Common myeloid progenitor, CD34-positive (primary cell): ENCODE measurements at places on chromosomes 12 and 14.

DNA sequence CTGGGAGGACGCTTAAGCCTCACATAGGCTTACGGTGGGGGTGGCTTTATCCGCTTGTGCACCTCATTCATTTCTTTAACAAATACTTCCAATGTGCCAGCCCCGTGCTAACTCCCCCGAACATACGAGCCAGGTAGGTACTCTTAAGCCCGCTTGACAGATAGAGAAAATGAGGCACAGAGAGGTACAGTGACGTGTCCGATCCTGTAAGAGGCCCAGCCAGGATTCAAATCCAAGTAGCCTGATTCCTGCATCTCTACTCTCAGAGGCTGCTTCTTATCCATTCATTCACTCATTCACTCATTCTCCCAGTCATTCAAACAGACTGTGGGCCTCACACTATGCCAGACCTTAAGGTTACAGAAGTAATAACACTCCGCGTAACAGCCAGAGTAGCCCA lies 477 bp downstream of the OAS3 start:
- no peak overlapping the region for H3K27ac ChIP-seq
- peaks cover 6% of the 10 kb centered on the region for H3K36me3 ChIP-seq
- DNase-seq = no peak
- H3K4me1 ChIP-seq = peaks cover 24% of the 10 kb centered on the region

- no peaks in the 10 kb centered on the region for H3K36me3 ChIP-seq
- no peaks in the 10 kb centered on the region for H3K4me1 ChIP-seq
- no peak for DNase-seq
- H3K4me3 ChIP-seq = no peak overlapping the region
- H3K27ac ChIP-seq = no peak overlapping the region
- no peaks in the 10 kb centered on the region for H3K27me3 ChIP-seq
Measured at GRCh38 chr12:80777587-80777986, 60.9 kb downstream of the MYF5 start.

DNA sequence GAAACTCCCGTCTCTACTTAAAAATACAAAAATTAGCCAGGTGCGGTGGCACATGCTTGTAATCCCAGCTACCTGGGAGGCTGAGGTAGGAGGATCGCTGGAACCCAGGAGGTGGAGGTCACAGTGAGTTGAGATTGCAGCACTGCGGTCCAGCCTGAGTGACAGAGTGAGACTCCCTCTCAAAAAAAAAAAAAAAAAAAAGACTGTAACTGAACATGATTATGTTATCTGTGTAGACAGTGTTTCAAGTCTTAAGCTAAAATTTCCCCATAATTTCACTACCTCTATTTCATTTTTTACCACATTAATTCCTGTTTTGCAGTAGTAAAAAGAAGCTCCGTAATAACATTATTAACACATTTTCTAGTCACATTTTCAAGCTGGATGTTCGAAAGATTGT lies 5.4 kb downstream of the PLBD1 start:
- no peak overlapping the region for H3K4me3 ChIP-seq
- no peak overlapping the region for H3K27ac ChIP-seq
- peaks cover 14% of the 10 kb centered on the region for H3K4me1 ChIP-seq
- H3K36me3 ChIP-seq = no peaks in the 10 kb centered on the region
- peaks cover 7% of the 10 kb centered on the region for H3K27me3 ChIP-seq
- DNase-seq = no peak

- peaks cover 27% of the 10 kb centered on the region for H3K27me3 ChIP-seq
- DNase-seq = no peak
- no peaks in the 10 kb centered on the region for H3K36me3 ChIP-seq
- H3K27ac ChIP-seq = no peak overlapping the region
Measured at GRCh38 chr14:41615011-41615595, 8.4 kb downstream of the LRFN5 start.

GRCh38 chr12:3207858-3208257 lies 130.7 kb downstream of the TSPAN9 start:
- H3K36me3 ChIP-seq = no peaks in the 10 kb centered on the region
- peak; percentile 55 for DNase-seq
- no peak overlapping the region for H3K27ac ChIP-seq
- no peak overlapping the region for H3K4me3 ChIP-seq
- peaks cover 25% of the 10 kb centered on the region for H3K27me3 ChIP-seq
- H3K4me1 ChIP-seq = peaks cover 8% of the 10 kb centered on the region

DNA sequence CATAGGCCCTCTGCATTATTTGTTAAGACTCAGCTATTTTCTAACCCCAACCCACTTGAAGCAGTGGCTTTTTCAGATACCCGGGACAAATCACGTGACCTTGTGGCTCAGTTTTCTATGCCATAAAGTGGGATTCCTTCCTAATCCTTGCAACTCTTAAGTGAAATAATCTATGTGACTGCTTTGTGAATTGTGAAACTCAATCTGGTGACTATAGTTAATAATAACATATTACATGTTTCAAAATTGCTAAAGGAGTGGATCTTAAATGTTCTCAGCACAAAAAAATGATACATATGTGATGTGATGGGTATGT lies 17.3 kb downstream of the EML1 start:
- H3K36me3 ChIP-seq = no peaks in the 10 kb centered on the region
- H3K4me3 ChIP-seq = no peak overlapping the region
- H3K4me1 ChIP-seq = no peaks in the 10 kb centered on the region
- no peak overlapping the region for H3K27ac ChIP-seq
- no peak for DNase-seq
- peaks cover 94% of the 10 kb centered on the region for H3K27me3 ChIP-seq

DNA sequence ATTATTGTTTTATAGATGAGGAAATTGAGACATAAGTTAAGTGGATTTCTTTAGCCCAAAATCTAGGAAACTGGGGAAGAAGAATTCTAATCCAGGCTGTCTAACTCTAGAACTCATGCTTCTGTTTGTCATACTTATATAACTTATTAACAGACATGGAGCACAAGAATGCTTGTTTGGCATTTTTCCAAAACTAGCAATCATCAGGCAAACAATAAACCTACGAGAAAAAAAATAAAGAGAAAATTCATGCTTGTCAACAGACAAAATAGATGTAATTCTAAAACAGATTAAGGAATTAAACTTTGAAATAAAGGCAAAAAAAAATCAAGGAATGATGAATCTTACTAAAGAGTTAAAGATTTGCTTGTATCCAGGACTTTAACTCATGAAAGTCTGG lies 103.1 kb downstream of the METTL25 start:
- H3K4me1 ChIP-seq = no peaks in the 10 kb centered on the region
- no peak for DNase-seq
- H3K27ac ChIP-seq = no peak overlapping the region
- no peaks in the 10 kb centered on the region for H3K36me3 ChIP-seq
- no peaks in the 10 kb centered on the region for H3K27me3 ChIP-seq

- no peak overlapping the region for H3K27ac ChIP-seq
- H3K36me3 ChIP-seq = no peaks in the 10 kb centered on the region
- no peaks in the 10 kb centered on the region for H3K4me1 ChIP-seq
Measured at GRCh38 chr12:113130457-113131135, 5.0 kb downstream of the RASAL1 start.

DNA sequence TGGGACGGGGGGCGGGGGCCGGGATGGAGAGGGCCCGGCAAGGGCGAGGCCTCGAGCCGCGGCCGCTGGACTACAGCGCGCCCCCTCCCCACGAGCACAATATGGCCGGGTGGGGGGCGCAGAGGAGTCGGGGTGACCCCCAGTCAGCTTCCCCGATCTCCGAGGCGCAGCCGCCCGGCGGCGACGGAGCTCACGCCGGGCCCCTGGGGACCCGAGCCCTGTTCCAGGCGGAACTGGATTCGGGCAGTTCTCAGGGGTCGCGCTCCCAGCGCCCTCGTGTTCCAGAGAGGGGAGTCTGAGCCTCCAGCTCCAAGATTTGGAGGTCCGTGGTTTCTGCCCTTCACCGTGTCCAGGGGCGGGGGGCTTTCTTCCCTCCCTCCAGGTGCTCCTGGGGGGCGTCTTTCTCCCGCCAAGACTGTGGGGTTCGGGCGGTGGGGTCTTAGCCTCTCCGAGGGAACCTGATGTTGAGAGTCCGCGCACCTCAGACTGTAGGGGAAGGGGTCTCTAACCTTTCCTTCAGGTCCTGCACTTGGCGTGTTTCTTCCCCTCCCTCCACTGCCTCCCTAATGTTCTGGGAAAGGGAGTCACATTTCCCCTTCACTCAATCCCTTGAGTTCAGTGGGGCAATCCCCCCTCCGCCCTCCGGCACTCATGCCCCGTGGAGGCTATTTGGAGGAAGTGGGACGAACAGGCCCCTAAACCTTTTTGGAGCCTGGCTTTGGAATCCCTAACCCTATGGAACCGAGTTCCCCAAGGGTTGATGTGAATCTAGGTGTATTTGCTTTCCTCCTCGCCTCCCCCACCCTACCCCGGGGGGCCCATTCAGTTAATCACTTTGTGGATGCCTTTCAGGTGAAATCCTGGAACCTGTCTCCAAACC lies 584 bp downstream of the ACVR1B start:
- H3K4me3 ChIP-seq = peak overlapping the region; percentile 67
- H3K27me3 ChIP-seq = peaks cover 3% of the 10 kb centered on the region
- DNase-seq = peak; percentile 46
- peak overlapping the region; percentile 72 for H3K27ac ChIP-seq
- no peaks in the 10 kb centered on the region for H3K36me3 ChIP-seq
- H3K4me1 ChIP-seq = peaks cover 28% of the 10 kb centered on the region

GRCh38 chr14:71591929-71592328 lies 340.3 kb upstream of the RGS6 start:
- H3K4me3 ChIP-seq = no peak overlapping the region
- peak; percentile 54 for DNase-seq
- H3K27ac ChIP-seq = no peak overlapping the region
- H3K4me1 ChIP-seq = peaks cover 6% of the 10 kb centered on the region
- peaks cover 69% of the 10 kb centered on the region for H3K27me3 ChIP-seq

DNA sequence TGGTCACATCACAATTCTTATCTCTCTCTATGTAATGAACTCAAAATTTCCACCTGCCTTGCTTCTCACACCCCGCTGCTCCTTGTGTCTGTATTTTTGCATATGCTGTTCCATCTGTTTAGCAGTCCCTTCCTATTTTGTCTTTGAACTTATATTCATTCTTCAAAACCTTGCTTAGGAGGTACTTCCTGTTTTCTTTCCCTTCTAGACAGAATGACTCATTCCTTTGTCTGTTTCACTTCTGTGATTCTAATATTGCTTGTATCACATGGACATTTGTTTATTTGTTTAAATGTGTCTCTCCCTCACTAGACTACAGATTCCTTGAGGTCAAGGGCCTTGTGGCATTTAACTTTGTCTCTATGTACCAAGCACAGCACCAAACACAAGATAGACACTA lies 424.2 kb downstream of the ETNK1 start:
- no peak overlapping the region for H3K4me3 ChIP-seq
- no peaks in the 10 kb centered on the region for H3K4me1 ChIP-seq
- H3K27me3 ChIP-seq = no peaks in the 10 kb centered on the region
- DNase-seq = peak; percentile 9
- H3K27ac ChIP-seq = no peak overlapping the region

DNA sequence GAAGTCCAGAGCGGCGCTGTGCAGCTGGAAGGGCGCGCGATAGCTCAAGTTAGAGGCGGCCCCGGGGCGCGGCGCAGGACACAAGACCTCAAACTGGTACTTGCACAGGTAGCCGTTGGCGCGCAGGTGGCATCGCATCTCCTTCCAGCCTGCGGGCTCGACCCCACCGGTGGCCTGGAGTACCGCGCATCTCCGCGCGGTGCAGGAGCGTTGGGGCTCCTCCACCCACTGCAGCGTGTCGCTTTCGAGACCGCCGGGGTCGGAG lies 553 bp downstream of the CLEC14A start:
- no peaks in the 10 kb centered on the region for H3K36me3 ChIP-seq
- H3K27me3 ChIP-seq = peaks cover 7% of the 10 kb centered on the region
- H3K4me1 ChIP-seq = peaks cover 5% of the 10 kb centered on the region
- peak; percentile 6 for DNase-seq
- no peak overlapping the region for H3K27ac ChIP-seq
